ENCODE measurements at places on chromosomes 13 and 19.

- no peak for DNase-seq
Observed at GRCh38 chr13:22874839-22875238, 305.9 kb upstream of the SGCG start.

- DNase-seq: no peak
Observed at GRCh38 chr19:30204721-30205120, 167.5 kb upstream of the ZNF536 start.

- no peak for DNase-seq
Observed at GRCh38 chr13:44331912-44332851, 41.4 kb upstream of the SERP2 start.

GRCh38 chr19:13118424-13119193 is 545 bp downstream of the NACC1 start:
- DNase-seq: no peak

DNA sequence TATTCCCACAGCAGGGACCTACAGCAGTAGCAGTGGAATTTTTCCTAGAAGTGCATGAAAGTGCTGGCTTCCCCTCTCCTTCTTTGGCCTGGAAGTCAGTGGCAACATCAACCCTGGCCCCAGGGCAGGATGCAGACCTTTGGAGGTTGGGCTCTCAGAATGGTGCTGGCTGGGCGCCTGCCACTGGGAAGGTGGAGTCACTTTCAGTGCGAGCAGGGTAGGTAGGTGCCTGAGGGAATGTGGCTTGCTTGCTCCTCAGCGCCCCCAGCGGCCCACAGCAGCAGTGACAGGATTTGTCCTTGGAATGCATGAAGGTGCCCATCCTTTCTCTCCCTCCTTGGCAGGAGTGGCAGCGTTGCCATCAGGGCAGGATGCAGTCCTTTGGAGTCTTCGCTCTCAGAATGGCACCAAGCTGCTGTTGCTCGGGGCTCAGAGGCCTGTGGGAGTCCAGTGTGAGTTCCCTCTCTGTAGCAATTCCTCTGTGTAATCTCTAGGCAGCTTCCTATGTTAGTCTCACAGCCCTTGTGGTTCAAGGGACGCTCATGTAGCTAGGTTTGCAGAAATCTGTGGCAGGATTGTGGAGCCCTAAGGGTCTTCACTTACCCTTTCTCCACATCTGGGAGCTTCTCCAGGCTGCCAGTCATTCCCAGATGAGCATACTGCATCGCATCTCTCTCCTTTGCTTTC is 354.4 kb upstream of the DACH1 start:
- no peak for DNase-seq

DNA sequence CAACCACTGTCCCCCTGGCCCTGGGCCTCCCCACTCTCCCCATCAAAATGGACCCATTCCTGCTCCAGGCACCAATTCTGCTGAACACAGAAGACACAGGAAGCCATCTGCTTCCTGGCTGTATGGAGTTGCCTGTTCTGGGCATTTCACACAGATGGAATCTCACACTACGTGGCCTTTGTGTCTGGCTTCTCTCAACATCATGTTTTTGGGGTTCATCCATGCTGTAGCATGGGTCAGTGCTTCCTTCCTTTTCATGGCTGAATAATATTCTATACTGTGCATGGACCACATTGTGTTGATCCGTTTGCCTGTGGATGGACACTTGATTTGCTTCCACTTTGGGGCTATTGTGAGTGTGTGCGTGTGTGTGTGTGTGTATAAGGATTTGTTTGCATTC is 15.0 kb upstream of the KLF2 start:
- DNase-seq: no peak

DNA sequence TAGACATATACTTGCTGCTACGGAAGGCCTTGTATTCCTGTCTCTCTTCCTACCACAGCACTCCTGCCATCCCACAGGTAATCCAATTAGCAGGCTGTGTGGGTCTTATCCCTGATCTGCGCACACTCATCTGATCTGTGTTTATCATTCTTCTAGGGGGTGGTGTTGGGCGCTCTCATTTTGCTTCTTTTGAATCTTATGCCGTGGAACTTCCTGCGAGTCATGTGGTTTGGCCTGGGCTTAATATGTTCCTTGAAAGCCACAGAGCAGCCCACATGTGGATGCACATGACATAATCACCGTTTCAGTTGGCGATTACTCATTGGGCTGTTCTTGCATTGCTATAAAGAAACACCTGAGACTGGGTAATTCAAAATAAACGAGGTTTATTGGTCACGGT is 7.5 kb downstream of the RASA3 start:
- no peak for DNase-seq

DNA sequence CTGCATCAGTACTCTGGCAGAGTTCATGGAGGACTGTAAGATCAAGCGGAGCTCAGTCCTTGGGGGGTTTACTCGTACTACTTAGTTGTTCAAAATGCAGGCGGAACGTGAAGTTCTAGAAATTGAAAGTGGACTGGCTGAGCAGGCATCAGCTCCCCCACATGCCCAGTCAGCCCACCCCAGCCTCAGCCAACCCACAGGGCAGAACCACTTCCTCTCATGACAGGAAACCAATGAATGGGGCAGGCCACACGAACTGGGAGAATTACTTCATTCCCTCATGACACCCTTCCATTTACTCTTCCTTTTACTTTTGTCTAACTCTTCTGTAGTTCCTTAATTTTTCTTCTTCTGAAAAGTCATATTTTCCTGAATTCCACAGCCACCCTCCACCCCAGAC is 71.9 kb downstream of the FLT1 start:
- no peak for DNase-seq

DNA sequence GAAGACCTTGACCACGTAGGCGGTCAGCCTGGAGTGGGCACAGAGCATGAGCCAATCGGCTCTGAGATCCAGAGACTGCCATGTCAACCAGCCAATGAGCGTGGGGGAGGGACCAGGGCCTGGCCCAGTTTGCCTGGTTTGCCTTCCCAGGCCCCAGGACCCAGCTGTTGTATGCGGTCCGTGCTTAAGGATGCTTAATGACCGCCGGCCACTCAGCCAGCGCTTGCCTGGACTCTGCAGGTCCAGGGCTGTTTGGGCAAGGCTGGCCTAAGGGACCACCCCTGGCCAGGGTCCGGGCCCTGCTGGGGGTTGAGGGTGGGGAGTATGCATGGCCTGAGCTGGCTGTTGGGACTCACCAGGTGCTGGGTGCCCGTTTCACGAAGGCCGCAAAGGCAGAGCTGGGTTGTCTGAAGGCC is 23.1 kb upstream of the TNFSF14 start:
- no peak for DNase-seq

- DNase-seq: no peak
Observed at GRCh38 chr19:18852648-18853047, 20.9 kb downstream of the UPF1 start.

DNA sequence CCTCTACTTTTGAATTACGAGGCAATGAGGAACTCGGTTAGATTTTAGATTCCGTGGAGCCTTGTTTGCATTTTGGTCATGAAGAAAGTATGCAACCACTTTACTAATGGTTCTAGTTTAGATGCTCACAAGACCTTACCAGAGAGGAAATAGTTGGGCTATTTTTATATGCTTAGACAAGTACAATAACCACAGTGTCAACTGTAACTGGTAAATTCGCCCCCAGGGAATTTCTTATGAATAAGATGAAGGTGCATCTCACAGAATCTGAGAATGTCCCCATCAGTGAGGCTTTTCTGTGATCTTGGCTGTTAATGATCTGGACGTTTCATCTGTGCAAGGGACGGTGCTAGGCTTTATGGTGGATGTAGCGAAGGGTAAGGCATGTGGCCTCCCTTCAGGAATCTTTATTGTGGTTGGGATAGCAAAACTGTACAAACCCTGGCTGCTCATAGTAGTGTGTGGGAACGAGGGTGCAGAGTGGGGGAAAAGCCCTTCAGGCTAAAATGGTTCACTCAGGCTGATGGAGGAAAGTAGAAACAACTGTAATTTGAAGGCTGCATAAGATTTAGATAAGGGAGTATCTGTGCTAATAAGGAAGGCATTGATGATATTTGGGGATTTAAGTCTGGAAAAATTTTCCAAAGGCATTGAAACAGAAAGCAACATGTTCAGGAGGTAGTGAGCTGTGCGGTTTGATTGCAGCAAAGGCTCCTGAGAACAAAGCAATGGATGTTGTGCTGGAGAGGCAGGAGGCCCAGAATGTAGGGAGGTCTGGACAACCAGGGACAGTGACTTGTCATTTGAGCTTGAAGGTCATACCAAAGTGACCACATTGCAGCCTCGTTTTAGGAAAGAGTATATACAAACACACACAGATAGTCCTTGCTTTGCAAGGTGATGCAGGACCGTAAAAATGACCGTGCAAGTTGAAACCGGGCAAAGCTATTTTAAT is 28.4 kb downstream of the UBAC2 start:
- DNase-seq: no peak

DNA sequence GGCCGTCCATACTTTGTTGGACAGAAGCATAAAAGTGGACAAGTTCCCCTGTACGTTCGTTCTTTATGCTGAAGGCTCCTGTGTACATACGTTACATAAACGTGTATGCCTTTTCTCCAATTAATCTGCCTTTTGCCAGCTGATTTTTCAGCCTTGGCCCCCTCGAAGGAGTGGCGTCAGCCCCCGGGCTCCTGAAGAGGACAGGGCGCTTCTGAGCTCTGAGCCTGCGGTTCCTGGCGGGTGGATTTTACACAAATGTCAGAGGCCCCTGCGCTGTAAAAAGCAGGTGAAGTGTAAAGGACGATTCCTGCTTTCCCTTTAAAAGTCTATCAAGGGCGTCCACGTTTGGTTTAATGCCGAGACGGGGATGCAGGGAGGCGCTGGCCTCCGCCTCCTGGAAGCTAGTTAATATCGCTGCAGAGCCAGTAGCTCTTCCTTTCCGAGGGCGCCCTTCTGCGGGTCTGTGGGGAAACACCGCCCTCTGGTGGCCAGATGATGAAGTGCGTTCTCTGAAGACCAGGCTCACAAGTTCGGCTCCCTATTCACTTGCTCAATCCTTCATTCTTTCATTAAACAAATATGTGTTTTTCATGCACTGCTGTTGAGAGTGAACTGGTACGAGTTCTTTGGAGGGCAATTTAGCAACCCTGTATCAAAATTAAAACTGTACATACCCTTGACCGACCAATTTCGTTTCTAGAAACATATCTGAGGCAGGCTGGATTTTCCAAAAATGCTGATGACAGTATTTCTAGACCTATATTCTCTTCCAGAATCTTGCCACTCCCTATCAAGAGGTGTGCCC is 62.0 kb downstream of the GPR12 start:
- DNase-seq: peak; percentile 67

GRCh38 chr19:1811942-1812425 is at the start of gene ATP8B3:
ATP8B3 (minus strand) TSS chr19:1812276; CDS start chr19:1811736, 540 bp downstream.
- peak; percentile 64 for DNase-seq

DNA sequence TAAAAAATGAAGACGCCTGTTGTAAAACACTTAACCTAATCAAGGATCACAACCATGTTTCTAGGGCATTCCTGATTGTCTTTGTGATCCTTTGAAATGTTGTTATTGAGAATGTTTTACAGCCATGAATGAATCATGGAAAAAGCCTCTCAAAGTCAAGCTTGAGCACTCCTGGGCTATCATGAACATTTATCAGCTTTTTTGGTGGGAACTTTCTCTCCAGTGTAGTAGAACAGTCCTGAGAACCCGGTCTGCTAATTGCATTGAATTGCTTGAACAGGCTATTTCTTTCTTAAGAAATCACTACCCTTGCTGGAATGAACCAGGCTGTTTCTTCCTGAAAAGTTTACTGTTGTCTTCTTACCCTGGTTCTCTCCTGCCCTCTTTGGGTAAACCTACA is 516.5 kb downstream of the FGF9 start:
- no peak for DNase-seq

GRCh38 chr19:48469289-48469881 is at the start of gene CYTH2:
CYTH2 (plus strand) TSS chr19:48469369; CDS start chr19:48469508, 139 bp downstream.
- no peak for DNase-seq

DNA sequence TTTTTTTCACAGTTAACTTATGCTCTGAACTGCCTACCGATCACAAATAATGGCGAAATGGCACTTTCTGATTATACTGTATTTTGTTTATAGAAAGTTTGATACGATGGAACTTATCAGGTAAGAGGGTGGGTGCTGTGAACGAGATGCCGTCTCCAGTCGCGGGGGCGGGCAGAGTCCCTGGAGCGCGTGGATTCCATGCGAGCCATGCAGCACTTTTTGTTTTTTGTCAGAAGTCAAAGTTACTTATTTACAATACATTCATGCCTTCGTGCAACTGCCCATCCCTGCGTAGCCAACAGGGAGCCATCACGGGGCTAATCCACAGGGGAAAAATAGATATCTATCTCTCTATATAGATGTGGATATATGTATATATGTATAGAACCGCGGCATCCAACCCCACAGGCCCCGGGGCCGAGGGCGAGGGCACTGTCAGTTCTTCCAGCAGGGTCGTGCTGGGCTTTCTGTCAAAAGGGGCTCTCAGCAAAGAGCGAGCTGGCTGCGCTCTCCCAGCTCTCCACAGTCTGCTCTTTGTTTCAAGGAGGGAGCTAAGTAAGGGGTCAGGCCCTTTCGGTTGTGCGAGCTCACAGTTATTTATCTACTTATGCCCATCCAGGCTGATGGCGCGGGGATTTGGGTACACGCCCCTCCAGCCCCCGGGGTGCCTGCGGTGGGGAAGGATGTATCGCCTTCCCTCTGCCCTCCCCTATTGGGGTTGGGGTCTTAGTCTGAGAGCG is 3.4 kb downstream of the SLITRK1 start:
- no peak for DNase-seq

GRCh38 chr19:53424968-53425597 is 6.7 kb upstream of the ZNF761 start:
- DNase-seq: peak; percentile 38

GRCh38 chr13:78606471-78607408 is 3.4 kb upstream of the POU4F1 start:
- no peak for DNase-seq

DNA sequence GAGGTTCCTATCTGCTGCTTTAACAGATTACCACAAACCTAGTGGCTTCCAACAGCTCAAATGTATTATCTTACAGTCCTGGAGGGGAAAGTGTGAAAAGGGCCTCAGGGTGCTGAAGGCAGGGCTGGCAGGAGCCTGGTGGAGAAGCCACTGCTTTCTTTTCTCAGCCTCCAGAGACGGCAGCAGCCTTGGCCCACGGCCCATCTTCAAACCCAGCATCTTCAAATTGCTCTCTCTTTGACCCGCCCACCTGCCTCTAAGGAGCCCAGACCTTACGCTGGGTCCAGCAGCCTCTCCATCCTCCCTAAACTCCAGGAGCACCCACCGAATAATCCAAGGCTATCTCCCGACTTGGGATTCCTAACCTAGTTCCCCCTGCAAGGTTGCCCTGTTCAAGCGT is 35.6 kb downstream of the C13orf46 start:
- no peak for DNase-seq

Measured in activated CD8-positive, alpha-beta memory T cell treated with anti-CD3 and anti-CD28 coated beads for 1 hour (primary cell).